HEK293T (cell line): ENCODE measurements at places on chromosomes 1 and 21.

DNA sequence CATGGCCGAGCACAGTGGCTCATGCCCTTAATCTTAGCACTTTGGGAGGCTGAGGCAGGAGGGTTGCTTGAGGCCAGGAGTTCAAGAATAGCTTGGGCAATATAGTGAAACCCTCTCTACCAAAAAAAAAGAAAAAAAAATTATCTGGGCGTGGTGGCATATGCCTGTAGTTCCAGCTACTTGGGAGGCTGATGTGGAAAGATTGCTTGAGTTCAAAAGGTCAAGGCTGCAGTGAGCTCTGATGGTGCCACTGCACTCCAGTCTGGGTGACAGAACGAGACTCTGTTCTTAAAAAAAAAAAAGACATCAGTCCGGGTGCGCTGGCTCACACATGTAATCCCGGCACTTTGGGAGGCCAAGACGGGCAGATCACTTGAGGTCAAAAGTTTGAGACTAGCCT lies 251.2 kb upstream of the CACYBP start:
- DNase-seq = no peak

DNA sequence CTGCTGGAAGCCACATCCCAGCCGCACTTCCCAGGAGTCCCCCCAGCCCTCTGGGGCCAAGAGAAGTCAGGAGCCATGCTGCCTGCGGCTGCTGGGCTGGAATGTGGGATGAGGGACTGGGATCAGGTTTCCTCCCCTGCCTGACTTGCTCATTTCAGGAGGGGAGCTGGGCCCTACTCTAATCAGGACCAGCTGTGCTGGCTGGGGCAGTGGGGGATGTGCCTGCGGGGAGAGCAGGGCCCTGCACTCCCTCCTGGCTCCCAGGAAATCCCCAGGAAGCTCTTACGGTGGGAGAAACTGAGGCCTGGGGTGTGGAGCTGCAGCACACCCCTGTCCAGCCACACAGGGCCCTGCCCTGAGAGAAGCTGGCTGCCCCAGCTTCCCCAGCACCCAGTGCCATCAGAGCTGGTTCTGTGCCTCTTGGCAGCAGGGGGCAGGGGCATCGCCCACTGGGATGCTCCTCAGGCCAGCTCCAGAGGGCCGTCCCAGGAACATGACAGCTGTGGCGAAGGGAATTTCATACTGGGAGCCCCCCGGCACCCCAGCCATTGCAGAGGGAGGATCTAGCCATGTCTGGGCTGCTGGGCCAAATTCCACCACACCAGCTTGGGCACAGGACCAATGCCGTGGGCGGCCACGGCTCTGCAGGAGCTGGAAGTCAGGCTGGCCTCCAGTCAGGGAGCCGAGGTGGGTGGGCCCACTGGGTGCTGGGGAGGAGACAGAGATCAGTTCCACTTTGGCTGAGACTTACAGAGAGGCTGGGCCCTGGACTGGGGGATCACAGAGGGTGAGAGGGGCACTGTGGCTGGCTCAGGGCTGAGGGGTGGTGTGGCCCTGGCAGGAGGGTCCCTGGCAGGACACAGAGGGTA lies 21.3 kb upstream of the PRSS38 start:
- peak; percentile 23 for DNase-seq

DNA sequence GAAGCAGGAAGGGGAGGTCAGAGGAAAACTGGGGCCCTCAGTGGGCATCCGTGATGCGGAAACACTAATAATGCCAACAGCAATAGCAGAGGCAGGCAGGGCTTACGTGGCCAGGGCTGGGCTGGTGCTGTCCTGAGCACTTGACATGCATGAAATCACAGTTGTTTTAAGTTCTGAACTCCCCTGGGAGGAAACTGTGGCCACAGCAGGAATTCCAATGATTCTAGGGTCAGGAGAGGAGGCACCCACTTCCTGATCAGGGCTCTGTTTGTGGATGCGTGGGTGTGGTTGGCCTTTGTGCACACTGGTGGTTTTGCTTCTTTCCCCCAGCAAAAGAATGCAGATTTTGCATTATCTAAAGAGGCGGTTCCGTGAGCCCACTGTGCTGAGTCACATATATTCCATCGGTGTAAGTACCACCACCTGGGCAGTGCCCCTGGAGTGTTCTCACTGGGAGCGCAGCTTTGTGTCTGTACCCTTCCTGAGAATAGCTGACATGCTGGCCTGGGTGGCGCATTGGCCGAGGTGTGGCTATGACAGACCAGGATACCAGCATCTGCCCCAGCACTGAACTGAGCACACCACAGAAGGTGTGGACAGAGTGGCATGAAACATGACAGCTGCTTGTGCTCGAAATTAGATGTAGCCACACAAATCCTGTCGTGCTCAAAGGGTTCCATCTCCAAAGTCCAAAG lies 71.0 kb downstream of the PDE9A start:
- DNase-seq = no peak

DNA sequence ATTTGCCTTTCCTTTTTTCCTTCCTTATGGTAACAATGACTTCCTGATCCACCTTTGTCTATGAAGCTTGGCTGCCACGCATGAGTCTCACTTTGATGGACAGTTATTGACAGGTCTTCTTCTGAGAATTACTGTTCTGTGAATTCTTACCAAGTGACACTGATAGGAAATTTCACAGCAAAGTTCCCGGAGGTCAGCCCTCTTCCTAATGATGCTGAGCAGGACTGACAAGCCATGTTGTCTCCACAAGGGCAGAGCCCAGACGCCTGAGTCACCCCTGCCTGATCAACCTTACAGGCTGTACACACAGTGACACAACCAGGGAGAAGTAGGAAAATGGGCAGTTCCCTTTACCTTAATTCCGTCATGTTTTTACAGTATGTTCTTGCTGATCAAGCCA lies 44.2 kb downstream of the ZC3H11B start:
- DNase-seq = no peak

DNA sequence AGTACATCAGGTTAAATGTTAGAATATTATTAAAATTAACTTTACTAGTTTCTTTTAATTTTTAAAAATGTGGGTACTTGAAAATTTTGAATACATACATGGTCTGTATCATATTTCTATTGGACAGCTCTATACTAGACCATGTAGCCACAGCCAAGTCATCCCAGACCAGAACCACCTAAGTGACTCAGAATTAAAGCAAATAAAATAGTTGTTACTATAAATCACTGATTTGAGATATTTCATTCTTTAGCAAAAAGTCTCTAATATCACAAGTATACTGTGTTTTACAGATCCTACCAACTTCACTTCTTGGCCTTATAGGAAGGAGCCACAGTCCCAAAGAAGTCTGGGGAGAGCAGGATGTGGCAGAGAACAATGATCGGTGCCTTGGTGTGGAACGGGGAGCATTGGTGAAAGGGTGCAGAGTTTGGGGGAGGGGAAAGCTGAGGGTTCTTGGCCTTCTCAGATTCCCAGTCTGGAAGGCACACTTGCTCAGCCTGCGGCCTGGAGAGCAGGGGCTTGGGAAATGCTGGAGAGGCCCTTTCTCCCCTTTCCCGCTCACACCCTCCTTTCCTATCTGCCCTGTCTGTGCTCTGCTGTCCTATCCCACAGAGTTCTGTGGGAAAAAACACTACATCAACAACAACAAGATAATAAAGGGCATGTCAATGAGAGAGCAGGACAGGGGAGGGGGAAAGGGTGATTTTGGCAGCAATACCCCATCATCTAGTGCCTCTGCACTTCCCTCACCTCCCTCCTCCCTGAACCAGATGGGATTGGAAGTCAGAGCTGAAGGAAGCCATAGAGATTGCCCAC lies 122.1 kb downstream of the NGF start:
- no peak for DNase-seq

GRCh38 chr1:247317702-247318101 lies 14.0 kb downstream of the ZNF496 start:
- no peak for DNase-seq

DNA sequence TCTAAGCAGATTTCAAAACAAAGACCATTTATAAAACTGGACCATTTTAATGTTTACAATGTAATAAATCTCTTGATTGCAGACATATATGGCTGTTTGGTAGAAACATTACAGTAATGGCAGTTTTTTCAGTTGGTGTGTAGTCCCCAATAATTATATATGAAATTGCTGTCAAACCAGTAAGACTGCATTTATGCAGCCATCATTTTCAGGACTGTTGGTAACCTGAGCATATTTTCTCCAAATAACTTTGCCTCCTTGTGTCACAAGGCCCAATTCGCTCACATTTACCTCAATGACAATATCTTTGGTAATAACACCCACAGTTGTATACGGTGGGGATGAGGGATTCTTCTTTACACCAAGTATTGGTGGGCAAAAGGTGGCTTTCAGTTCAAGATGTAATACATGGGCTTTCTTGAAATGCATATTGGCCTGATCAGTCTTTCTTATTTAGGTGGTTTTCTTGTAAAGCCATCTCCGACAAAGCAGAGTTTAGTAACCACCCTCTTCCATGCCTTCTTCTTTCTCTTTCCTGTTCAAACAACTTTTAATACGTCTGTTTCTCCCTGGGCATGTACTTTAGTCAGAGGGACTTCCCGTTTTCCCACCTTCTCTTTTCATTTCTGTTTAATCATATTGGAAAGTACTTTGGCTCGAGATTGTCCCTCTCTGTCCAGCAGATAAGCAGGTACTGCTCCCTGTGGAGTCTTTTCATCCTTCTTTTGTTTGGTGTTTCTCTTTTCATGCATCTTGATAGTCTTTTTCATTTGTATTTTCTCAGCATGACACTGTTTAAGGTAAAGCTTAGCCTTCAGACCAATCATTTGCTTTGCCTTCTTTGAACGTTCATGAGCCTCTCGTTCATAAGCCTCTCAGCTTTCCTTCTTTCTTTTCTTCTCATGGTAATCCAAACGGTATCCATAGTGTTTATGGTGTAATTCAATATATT lies 30.4 kb downstream of the ATP2B4 start:
- DNase-seq = no peak

GRCh38 chr1:89041119-89041641 lies 18.5 kb upstream of the GBP3 start:
- no peak for DNase-seq

- no peak for DNase-seq
Observed at GRCh38 chr1:72724951-72725861, 442.9 kb upstream of the NEGR1 start.

DNA sequence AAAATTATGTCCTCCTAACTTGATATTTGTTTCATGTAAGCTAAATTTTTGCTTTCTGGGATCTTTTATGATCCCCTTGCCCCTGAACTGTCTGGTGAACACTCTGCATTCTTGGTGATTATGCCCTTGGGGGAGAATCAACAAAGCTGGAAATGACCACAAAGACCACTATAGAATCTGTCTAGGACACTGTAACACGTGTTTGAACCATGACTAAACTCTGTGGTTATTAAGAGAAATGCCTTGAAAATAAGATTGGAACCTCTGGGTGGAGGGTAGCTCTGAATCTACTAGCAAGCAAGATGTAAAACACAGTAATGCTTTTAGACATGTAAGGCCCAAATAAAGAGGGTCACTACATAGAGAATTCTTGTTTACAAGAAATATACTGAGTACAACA lies 237.5 kb downstream of the HMCN1 start:
- no peak for DNase-seq

- DNase-seq = no peak
Observed at GRCh38 chr1:112798292-112798691, 83.2 kb upstream of the PPM1J start.

- DNase-seq = no peak
Observed at GRCh38 chr1:36380143-36380619, 5.5 kb downstream of the STK40 start.

- peak; percentile 61 for DNase-seq
Observed at GRCh38 chr1:222634180-222635013, 16.5 kb downstream of the MIA3 start.

DNA sequence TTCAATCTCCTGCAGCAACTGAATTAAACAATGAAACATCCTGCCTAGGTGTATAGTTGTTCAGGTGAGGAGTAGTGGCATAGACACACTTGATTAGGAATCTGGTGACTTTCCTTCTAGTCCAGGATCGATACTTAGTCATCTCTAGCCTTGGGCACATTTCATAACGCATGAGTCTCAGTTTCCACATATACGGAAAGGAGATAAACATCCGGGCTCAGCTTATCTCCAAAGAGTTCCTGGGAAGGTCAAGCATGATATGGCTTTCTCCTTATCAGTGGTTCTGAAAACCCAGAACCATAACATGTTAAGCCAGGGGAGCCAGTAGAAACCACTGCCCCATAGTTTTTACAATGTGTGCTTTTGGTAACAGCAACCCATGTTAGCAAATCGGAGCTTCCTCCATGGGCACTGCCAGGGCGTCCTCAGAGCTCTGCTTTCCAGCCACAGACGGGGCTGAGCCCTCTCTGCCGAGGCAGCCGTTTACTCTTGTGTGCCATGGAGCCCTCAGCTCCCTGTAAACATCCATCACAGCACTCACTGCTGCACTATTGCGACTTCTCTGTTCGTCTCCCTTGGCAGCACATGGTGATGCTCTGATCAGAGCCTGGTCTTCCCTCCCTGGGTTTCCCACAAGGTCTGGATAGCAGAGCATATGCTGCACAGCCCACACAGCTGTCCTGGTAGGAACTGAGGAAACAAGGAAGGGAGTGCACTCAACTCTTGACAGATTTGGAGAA lies 34.6 kb downstream of the RUNX1 start:
- no peak for DNase-seq

GRCh38 chr1:178844436-178844835 lies 26.4 kb downstream of the ANGPTL1 start:
- DNase-seq = no peak

GRCh38 chr1:168585937-168586336 lies 9.5 kb downstream of the XCL1 start:
- no peak for DNase-seq

- DNase-seq = no peak
Observed at GRCh38 chr1:98870959-98871903, 133.4 kb downstream of the PLPPR5 start.

DNA sequence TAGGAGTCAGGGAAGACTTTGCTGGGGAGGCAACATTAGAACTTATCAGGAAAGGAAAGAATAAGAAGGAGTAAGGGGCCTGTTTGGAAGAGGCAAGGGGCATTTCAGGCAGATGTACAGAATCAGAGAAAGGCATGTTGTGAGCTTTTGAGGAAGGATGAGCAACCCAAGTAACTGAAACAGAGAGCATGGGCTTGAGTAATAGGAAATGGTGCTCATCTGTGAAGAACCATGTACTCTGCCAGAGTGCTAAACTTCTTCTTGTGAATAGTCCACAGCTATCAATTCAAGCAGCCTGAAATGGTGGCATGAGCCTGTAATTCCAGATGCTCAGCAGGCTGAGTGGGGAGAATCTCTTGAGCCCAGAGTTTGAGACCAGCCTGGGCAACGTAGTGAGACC lies 19.2 kb upstream of the PIGK start:
- no peak for DNase-seq

GRCh38 chr1:235710687-235711086 lies 61.1 kb upstream of the GNG4 start:
- no peak for DNase-seq

- DNase-seq = no peak
Observed at GRCh38 chr1:193540511-193540910, 354.1 kb upstream of the B3GALT2 start.

GRCh38 chr1:40690771-40691537 lies 550 bp upstream of the NFYC start:
- DNase-seq = no peak

DNA sequence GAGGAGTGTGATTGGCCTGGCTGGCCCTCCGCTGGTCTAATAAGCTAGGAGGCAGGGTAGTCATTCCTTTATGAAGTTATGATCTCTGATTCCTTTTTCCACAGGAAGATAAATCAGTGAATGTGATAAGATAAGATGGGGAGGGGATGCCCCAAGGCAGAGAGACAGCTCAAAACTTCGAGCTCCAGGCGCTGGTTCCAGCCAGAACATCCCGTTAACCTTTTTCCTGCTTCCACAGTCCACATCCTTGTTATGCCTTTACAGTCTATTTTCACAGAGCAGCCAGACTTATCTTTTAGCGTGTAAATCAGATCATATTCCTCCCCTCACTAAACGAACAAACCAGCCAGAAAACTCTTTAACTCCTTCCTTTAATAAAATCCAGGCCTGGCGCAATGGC lies 38.5 kb upstream of the BMP8B start:
- no peak for DNase-seq
